ENCODE measurements at places on chromosomes 13 and 19.

DNA sequence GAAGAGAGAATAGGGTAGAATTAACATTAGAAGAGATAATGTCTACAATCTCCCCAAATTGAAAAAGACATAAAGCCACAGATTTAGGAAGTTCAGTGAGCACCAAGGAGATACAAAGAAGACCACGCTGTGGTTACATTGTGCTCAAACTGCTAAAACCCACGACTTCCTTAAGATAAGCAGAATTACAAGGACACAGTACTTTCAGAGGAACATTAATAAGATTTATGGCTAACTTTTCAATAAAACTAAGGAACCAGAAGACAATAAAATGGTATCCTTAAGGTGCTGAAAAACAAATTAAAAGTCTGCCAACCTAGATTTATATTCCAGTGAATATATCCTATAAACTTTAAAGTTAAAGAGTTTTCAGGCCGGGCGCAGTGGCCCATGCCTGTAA, 7.4 kb upstream of the IL17D start:
- no peaks in the 10 kb centered on the region for H3K27me3 ChIP-seq
- no peaks in the 10 kb centered on the region for H3K36me3 ChIP-seq
- no peak overlapping the region for H3K4me3 ChIP-seq

GRCh38 chr13:79631051-79631659, 150.2 kb downstream of the NDFIP2 start:
- no peak overlapping the region for H3K27ac ChIP-seq
- DNase-seq, result peak; percentile 61
- H3K4me1 ChIP-seq, result no peaks in the 10 kb centered on the region
- no peaks in the 10 kb centered on the region for H3K27me3 ChIP-seq

GRCh38 chr13:89279374-89279773, 1608.2 kb downstream of the SLITRK5 start:
- no peaks in the 10 kb centered on the region for H3K4me1 ChIP-seq
- H3K4me3 ChIP-seq, result no peak overlapping the region
- no peaks in the 10 kb centered on the region for H3K36me3 ChIP-seq
- no peak for DNase-seq

GRCh38 chr19:58434217-58434616, 5.7 kb downstream of the ZNF132 start:
- peak; percentile 47 for DNase-seq
- H3K27ac ChIP-seq, result no peak overlapping the region
- H3K4me3 ChIP-seq, result no peak overlapping the region
- peaks cover 3% of the 10 kb centered on the region for H3K4me1 ChIP-seq
- peaks cover 50% of the 10 kb centered on the region for H3K36me3 ChIP-seq
- H3K27me3 ChIP-seq, result no peaks in the 10 kb centered on the region

DNA sequence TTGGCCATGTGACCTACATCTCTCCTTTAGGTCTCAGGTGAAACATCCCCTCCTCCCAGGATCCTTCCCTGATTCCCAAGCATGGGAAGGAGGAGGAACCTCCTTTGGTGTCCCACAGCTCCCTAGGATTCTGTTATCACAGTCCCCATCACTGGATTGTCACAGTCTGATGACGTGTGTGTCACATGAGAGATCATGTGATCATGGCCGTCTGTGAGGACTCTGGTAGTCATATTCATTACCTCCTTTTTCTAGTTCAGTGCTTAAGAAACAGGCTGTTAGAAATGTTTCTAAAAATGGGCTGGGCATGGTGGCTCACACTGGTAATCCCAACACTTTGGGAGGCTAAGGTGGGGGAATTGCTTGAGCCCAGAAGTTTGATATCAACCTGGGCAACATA, 3.0 kb downstream of the DHX34 start:
- no peaks in the 10 kb centered on the region for H3K27me3 ChIP-seq
- H3K27ac ChIP-seq, result no peak overlapping the region
- H3K4me1 ChIP-seq, result peaks cover 6% of the 10 kb centered on the region
- H3K4me3 ChIP-seq, result no peak overlapping the region

- H3K4me1 ChIP-seq, result peaks cover 5% of the 10 kb centered on the region
- DNase-seq, result no peak
- H3K27me3 ChIP-seq, result no peaks in the 10 kb centered on the region
Observed at GRCh38 chr13:109868578-109869311, 82.4 kb upstream of the IRS2 start.

- no peak overlapping the region for H3K4me3 ChIP-seq
- no peak overlapping the region for H3K27ac ChIP-seq
- no peaks in the 10 kb centered on the region for H3K27me3 ChIP-seq
- no peak for DNase-seq
Observed at GRCh38 chr19:52227196-52227940, 37.5 kb downstream of the PPP2R1A start.

GRCh38 chr19:4896372-4896771, 6.3 kb downstream of the ARRDC5 start:
- H3K4me3 ChIP-seq, result no peak overlapping the region
- H3K36me3 ChIP-seq, result no peaks in the 10 kb centered on the region
- peaks cover 3% of the 10 kb centered on the region for H3K4me1 ChIP-seq
- peak; percentile 12 for DNase-seq

DNA sequence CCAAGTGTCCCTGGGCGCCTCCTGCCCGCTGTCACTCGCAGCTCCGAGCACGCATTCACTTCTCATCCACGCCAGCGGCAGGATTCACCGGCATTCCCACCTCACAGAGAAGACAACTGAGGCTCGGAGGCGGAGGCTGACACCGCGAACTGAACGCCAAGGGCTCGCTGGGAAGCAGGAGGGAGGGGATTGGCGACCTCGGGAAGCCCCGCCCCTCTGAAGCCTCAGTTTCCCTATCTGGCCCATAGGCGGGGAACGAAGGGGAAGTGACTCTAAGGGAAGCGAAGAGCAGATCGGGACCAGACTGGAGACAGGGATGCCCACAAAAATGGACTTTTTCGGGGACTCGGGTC, 256 bp downstream of the MICOS13 start:
- H3K36me3 ChIP-seq, result no peaks in the 10 kb centered on the region
- H3K4me1 ChIP-seq, result no peaks in the 10 kb centered on the region
- H3K27ac ChIP-seq, result peak overlapping the region; percentile 75
- peak overlapping the region; percentile 96 for H3K4me3 ChIP-seq
- no peak for DNase-seq
- H3K27me3 ChIP-seq, result no peaks in the 10 kb centered on the region

DNA sequence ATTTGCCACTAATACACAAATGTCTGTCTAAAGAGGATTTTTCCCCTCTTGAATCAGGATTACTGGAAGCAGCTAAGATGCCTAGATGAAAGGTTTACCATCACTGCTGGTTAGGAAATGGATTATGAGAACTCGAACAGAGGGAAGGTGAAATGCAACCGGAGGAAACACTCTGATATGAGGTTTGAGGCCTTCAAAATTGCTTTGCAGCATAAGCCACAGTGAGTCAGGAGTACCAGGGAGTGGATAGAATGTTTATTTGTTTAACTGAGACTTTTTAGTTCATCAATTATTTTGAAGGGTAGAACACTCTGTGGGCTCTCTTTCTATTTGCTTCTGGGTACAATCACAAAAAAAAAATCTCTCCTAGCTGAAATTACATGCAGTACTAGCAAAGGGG, 18.1 kb downstream of the CDADC1 start:
- DNase-seq, result peak; percentile 75
- no peak overlapping the region for H3K4me3 ChIP-seq
- H3K4me1 ChIP-seq, result no peaks in the 10 kb centered on the region
- H3K36me3 ChIP-seq, result no peaks in the 10 kb centered on the region
- H3K27me3 ChIP-seq, result no peaks in the 10 kb centered on the region

DNA sequence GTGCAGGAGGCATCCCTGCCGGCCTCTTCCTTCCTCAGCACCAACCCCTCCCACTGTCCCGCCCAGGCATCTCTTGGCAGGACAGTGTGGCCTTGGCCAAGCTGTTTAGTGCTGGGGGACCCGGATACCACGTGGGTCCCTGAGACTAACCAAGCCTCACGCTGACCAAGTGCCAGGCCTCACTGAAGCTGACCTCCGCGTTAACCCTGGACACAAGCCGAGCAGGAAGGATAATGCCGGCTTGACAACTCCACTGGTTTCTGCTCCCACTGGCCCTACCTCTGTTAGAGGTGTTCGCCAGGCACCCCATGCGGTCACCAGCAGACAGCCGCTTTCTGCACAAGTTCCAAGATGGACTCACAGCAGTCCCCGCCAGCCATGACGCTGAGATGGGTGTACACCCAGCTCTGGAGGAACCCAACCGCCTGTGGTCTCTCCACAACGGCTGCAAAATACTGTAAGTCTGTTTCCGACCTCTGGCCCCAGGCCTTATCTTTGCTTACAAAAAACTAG, 12.4 kb downstream of the GRTP1 start:
- H3K27ac ChIP-seq, result no peak overlapping the region
- no peaks in the 10 kb centered on the region for H3K36me3 ChIP-seq
- H3K4me3 ChIP-seq, result no peak overlapping the region
- no peaks in the 10 kb centered on the region for H3K4me1 ChIP-seq
